ENCODE measurements at places on chromosomes 3 and 15.

GRCh38 chr3:169228522-169228921, 435.0 kb downstream of the MECOM start:
- no peak for DNase-seq

DNA sequence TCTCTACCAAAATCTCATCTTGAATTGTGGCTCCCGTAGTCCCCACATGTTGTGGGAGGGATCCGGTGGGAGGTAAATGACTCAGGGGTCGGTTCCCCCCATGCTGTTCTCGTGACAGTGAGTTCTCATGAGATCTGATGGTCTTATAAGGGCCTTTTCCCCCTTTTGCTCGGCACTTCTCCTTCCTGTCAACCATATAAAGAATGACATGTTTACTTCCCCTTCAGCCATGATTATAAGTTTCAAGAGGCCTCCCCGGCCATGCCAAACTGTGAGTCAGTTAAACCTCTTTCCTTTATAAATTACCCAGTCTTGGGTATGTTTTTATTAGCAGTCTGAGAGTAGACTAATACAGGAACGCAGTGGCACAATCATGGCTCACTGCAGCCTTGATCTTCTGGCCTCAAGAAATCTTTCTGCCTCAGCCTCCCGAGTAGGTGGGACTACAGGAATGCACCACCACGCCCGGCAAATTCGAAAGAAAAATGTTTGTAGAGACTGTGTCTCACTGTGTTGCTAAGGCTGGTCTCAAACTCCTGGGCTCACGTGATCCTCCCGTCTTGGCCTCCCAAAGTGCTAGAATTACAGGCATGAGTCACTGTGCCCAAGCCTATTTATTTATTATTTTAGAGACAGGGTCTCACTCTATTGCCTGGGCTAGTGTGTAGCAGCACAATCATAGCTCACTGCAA, 101.0 kb downstream of the ATP10A start:
- no peak for DNase-seq

- no peak for DNase-seq
These were observed 1.2 kb downstream of the CLN6 start for GRCh38 chr15:68228143-68228970.

DNA sequence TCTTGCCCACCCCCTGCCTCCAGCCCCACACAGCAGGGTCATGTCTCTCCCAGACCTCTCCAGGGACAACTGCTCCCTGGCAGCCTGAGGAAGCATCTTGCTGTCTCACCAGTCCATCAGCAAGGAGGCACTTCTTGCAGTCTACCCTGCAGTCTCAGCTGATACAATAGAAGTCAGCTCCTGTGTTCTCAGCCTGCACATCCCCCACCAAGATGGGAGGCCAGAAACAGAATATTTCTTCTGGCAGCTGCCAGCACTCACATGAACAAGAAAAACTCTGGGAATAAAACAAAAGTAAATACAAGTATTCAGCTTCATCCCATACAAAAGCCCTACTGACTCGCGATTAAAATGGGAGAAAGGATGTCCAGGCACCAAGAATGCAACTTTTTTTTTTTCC, 457.4 kb upstream of the PROK2 start:
- DNase-seq, result no peak

- DNase-seq, result no peak
These were observed 1.2 kb downstream of the PIGB start for GRCh38 chr15:55320238-55320550.

DNA sequence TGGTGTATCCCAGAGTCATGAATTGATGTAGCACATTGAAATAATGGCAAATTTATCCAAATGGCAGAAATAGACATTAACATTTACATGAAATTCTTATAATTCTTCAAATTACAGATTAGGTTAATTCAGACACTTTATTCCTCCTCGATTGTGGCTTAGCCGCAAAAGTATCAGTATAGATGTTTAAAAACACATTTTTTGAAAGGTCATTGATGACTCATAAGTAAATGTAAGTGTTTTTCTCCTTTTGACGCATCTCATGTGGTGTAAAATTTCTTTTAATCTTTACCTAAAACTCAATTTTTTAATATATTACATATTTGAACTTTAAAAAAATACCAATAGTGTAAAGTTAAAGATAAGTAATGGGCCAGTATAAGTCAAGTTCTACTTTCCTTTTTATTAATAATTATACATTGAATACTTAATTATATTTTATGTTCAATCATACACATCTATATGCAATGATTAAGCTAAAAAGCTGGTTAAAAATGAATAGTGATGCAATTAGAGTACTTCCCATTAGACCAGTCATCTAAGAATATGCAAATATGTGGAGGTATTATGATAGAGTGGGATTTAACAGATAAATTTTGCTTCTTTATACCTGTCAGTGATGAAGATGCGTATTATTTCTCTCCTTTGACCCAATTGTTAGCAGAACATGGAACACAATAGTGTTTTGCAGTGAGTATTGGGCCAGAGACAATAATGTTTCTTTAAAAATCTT, 678.1 kb upstream of the DPPA4 start:
- no peak for DNase-seq

GRCh38 chr3:25430287-25430934, 2.3 kb downstream of the RARB start:
- no peak for DNase-seq

DNA sequence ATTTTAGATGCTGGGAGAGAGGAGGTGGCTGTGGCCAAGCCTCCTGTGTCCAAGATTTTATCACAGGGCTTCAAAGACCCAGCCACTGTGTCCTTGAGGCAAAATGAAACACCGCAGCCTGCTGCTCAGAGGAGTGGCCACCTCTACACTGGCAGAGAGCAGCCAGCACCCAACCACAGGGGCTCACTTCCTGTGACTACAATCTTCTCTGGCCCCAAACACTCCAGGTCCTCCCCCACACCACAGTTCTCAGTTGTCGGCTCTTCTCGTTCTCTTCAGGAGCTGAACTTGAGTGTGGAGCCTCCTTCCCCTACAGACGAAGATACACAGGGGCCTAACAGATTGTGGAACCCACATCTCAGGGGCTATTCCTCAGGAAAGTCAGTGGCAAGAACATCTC, 45.6 kb downstream of the CDAN1 start:
- no peak for DNase-seq

GRCh38 chr15:74800559-74801094, 12.0 kb upstream of the LMAN1L start:
- no peak for DNase-seq

DNA sequence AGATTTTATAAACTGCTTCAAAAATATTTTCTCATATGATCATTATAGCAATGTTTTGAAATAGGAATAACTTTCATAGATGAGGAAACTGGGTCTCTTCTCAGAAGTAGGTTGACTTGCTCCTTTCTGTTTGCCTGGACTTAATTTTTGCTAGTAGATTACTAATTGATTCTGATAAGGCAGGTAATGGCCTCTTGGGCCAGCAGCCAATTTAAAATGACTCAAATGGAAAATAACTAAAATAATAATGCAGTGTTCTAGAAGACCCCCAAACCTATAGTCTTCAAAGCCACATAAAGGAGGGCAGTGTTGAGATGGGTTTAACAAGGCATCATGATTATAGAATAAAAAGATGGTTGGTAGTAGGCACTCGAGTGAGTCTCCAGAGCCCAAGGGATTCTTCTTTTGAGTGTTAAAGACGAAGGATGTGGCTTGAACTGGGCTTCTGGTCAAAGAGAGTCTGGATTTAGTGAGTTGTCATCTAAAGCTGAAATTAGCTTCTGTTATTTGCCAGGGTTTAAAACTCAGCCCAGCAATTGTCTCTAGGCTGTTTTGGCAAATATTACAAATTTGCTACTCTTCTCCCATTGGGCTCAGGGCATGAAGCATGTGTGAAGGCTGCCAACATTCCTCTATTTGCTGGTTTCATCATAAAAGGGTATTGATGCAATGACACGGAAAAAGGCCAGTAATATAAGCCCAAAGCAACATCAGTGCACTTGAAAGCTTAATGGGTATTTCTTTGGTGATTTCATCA, 297.1 kb upstream of the MEIS2 start:
- no peak for DNase-seq

GRCh38 chr3:183745300-183746098, 47.9 kb downstream of the YEATS2 start:
- DNase-seq, result no peak

DNA sequence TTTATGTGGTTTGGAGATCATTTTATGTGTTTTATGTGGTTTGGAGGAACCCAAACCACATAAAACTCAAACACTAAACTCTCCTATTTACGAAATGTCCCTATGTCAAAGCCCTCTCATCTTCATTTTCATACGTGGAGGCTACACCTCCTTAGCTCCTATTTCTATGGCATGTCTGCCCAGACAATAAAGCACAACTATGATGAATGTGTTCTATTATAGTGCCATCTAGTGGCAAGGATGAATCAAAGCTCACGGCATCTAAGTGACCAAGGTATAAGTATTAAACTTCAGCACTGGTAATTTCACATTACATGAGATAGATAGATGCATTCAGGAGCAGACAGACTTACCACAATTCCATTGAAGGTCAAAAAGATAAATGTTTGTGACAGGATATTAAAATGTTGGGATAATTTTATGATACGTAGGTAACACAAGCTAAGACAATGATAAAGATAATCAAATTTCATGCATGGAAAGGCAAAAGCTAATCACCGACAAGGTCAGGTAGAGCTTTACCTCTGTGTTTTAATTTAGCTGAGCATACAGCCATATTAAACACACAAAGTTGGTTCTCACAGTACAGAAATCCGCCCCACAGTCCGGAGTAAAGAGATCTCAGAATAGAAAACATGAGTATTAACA, 130.6 kb upstream of the FHIT start:
- DNase-seq, result no peak

DNA sequence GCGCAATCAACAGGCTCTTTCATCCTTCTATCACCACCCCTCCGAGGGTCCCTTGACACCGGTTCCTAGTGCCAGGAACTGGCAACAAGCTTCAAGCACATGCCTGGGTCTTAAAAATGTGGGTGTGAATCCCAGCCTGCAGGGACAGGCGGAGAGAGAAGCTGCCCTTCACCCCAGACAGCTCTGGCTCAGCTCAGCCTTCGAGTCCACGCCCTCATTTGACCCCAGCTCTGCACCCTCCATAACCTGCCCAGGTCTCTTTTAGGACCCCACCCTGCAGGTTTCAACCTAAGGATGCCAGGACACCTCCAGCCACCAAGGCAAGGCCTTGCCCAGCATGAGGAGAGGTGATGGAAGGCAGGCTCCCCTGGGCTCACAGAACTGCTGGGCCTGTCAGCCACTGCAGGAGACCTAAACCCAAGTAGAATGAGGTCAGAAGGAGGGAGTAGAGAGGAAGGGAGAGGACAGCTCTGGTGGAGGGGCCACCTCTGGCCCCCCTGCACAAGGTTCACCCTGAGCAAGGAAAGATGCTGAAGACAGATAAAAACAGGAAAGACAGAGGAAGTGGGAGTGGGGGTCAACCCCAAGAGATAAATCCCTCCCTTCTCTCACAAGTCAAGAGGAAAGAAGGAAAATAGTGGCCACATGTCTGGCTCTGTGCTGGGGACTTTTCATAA, 2.6 kb upstream of the LOXL1 start:
- DNase-seq, result no peak

DNA sequence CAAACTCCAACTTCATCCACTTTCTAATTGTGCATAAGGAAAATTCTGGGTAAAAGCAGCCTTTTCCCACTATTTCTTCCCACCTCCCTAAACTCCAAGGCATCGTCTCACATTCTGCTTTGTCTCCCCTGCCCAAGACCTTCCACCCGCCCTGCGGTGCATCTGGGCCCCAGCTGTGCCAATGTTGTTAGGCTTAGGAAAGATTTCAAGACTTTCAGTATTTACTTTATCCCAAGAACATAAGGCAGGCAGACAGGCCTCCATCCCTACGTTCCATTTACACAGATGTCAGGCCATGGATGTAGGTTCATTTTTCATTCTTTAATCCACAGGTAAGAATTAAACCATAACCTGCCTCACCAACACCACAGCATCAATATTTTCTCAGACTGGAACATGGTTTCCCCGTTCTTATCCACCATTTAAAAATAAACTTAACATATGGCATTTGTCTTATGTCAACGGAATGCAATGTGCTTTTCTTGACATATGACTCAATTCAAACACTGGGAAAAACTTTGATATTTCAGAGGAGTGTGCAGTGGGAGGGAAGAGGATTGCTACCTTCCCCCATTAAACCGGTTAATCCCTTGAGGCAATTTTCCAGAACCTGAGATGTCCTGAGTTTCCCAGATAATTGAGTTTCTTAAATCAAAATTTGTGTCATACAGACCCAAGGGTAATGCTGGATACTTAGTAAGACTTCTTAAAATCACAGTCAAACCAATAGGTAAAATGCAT, 238.0 kb upstream of the LRIG1 start:
- no peak for DNase-seq

GRCh38 chr3:139529662-139530061, 9.9 kb downstream of the RBP1 start:
- no peak for DNase-seq

- no peak for DNase-seq
These were observed 14.6 kb downstream of the SMAD6 start for GRCh38 chr15:66716656-66717020.

- peak; percentile 62 for DNase-seq
These were observed 27.6 kb downstream of the ZNF589 start for GRCh38 chr3:48268381-48268935.

- DNase-seq, result no peak
These were observed 61.1 kb downstream of the MLH1 start for GRCh38 chr3:37054370-37054769.

DNA sequence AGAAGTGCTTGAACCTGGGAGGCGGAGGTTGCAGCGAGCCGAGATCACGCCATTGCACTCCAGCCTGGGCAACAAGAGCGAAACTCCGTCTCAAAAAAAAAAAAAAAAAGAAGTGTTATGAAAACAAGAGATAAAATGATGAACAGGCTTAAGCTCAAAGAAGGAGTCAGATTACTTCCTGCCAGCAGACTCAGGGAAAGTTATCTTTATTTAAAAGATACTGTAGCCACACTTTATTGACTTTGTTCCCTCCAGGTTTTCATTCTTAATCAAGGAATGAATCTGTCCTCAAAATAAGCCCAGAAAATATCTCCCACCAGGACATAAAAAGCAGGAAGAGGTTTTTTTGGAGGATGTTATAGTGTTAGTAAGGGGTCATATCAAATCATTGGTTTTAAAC, 176.5 kb upstream of the KCNMB2 start:
- no peak for DNase-seq

GRCh38 chr3:30710017-30710416, 103.6 kb downstream of the TGFBR2 start:
- DNase-seq, result no peak

DNA sequence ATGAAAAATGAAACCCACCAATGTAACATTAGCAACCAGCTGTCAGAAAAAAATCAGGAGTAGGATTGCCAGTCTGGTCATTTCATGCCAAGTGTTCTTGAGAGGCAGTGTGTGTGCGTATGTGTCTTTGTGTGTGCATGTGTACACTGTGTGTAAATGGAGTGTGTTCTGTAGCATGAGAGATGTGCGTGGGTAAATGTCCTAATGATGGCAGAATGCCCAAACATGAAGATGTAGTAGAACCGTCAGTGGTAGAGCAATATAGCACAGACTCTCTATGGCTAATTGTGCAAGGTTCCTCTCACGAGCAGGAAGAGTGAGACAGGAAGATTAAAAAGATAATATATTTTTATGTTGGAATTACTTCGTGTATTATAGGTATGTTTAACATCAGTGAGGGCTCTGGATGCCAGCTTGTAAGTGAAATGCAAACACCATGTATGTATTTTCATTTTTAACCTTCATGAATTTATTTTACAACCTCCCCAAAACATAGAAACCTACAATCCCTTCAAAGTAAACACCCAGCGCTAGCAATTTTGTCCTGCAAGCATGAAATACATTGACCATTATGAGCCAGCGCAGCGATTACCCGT, 1038.7 kb downstream of the IGSF11 start:
- no peak for DNase-seq

All from activated CD8-positive, alpha-beta memory T cell treated with anti-CD3 and anti-CD28 coated beads for 1 hour (primary cell).